ENCODE measurements at places on chromosomes 7 and 10. TPM values are rescaled to one million over a fixed set of nuclear protein-coding genes. Genes with fewer than 3 reads are reported as not detected.

Gene SH2B2
- 3.1 TPM for total RNA-seq

Gene RBP3
- total RNA-seq, result not detected

Gene SLC16A12
- 0.33 TPM for total RNA-seq

Gene BTBD16
- not detected for total RNA-seq

Gene SPRN
- total RNA-seq, result 1.6 TPM

Gene PTPRZ1
- 0.46 TPM for total RNA-seq

Gene C7orf33
- total RNA-seq, result not detected

Gene NAT16
- not detected for total RNA-seq

Gene OPALIN
- not detected for total RNA-seq

Measured in smooth muscle cell of the pulmonary artery (primary cell).